ENCODE measurements at places on chromosomes 2 and 18.

DNA sequence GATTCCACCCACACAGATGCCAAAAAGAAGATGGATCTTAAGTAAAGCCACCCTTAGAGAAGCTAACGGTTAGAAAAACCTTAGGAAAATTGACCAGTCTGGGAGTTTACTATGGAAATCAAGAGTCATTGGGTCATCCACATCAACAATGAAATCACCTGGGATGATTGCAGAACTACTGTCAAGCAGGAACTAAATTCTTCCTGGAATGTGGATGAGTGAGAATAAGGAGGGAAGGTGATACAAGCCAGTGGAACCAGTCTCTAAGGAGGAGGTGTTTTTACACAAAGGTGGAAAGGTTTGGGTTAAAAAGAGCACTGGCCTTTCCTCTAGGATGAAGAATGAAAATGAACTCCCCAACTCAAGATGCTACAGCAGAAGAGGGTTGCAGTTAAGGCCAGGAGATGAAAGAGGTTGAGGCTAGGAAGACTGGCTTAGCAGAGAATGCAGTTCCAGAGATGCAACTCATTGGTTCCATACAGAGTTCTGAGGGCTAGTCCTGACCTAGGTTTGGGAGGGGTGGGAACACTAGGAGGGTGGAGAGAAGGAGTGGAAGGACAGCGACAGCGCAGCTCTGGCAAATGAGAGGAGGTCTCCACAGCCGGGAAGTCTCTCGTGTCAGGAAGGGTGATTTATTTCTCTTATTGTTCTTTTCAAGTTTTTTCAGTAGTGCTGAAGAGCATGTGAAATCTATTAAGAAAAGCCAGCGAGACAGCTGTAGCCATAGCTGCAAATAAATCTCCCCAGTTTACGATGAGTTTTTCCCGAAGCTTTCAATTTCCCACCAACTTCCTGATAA is 27.7 kb upstream of the KDM3A start:
- no peak for DNase-seq

- no peak for DNase-seq
Observed at GRCh38 chr2:44155666-44156446, 12.8 kb upstream of the PPM1B start.

DNA sequence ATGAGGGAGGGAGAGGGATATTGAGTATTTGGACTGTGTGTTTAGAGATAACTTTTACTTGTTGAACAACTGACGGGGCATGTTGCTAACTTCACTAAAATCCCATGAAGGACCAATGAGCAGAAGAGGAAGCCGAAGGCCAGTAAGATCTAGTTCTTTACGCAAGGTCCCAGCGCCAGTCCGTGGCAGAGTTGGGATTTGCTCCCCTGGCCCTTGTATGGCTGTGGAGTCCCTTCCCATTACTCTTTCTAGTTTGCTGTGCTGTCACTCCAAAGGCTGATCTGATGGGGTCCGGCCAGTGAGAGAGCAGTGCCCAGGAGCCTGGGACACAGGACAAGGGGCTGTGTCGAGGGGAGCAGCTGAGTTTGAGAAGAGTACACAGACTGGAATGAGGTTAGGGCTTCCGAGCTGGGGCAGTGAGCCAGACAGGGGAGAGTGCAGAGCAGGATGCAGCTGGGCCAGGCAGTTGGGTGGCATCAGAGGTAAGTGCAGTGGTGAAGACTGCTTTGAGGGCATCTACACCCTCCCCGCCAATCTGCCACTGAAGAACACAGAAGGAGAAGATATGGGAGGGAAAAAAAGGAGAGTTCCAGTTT is 692.9 kb upstream of the HS6ST1 start:
- DNase-seq: no peak

DNA sequence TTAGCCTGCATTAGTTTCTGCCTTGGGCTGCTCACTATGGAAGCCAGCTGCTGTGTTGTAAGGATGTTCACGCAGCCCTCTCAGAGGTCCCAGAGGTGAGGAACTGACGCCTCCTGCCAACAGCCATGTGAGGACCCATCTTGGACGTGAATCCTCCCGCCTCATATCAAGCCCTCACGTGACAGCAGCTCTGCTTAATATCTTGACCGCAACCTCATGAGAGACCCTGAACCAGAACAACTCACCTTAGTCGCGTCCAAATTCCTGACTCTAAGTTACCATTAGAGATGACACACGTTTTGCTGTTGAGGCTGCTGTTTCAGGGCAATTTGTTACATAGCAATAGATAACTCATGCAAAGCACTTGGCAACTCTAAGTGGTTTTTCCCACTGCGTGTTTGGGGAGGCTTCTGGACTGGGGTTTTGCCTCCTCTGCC is 97.7 kb downstream of the TMEM17 start:
- no peak for DNase-seq

DNA sequence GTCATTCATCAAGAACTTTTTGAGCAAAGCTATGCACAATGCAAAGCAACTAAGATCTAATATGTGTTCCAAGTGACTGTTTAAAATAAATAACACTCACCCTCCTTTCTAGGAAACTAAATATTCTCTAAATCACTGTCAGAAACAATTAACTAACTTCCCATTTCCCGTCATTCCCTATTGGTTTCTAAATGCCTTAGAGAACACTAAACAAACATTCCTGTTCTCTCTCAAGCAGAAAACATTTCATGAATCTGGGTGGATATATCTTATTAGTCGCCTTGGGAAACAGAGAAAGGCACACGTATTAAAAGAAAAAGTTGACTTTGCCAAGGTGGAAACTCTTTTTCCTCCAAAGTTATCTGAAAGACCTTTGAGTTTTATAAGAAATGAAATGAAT is 735.2 kb downstream of the MBD2 start:
- peak; percentile 56 for DNase-seq

Measured in fibroblast of skin of back (primary cell).